Neuronal stem cell (in vitro differentiated cells): ENCODE measurements at places on chromosomes 13 and 19.

DNA sequence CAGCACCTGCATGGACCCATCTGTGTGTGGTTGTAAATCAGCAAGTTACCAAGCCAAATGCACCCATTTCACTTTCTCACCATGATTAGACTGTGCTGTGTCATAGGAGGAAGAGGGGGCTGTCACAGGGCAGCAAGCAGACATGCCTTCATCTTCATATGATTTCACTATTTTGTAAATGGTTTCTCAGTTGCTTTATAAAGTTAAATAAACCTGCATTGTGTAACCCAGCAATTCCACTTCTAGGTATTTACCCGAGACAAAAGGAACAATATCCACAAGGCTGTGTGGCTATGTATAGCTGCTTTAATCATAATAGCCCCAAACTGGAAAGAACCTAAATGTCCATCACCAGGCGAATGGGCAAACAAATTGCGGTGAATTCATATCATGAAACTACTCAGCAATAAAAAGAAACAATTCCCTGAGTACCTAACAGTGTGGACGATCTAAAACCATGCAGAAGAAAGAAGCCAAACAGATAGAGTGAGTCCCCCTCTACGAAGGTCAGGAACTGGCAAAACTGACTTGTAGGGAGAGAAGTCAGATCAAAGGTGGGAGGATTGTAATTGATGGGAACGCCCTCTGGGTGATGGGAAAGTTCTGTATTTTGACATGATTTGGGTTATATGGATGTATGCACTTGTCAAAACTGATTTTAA lies 185.4 kb downstream of the COL4A1 start:
- DNase-seq, result no peak

DNA sequence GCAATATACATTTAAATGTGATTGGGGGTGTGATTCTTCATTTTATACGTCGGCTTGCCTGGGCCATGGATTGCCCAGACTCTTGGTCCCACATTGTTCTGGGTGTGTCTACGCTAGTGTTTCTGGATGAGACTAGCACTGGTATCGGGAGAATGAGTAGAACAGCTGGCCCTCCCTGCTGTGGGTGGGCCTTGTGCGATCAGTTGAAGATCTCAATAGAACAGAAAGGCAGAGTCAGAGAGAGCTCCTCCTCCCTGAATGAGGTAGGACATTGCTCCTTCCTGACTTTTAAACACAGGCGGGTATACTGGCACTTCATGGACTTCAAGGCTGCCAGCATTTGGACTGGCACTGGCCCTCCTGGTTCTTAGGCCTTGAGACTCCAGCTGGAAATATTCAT lies 603.0 kb downstream of the LIG4 start:
- no peak for DNase-seq

DNA sequence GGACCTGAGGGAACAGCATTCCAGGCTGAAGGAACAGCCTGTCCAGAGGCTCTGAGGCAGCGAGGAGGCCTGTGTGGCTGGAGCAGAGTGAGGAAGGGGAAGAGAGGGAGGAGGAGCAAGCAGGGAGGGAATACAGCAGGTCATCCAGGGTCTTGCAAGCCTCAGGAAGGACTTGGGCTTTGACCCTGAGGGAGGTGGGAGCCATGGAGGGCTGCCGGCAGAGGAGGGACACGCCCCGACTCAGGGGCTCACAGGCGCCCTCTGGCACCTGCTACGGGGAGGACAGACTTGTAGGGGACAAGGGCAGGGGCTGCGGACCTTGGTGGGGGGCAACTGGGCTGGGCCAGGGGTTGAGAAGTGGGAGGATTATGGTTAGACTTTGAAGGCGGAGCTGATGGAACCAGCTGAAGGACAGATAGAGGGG lies 4.7 kb downstream of the TINCR start:
- no peak for DNase-seq

GRCh38 chr19:52936151-52936953 lies 13.1 kb upstream of the ZNF888 start:
- DNase-seq, result no peak

GRCh38 chr13:105928048-105928447 lies 607.4 kb downstream of the EFNB2 start:
- DNase-seq, result no peak

DNA sequence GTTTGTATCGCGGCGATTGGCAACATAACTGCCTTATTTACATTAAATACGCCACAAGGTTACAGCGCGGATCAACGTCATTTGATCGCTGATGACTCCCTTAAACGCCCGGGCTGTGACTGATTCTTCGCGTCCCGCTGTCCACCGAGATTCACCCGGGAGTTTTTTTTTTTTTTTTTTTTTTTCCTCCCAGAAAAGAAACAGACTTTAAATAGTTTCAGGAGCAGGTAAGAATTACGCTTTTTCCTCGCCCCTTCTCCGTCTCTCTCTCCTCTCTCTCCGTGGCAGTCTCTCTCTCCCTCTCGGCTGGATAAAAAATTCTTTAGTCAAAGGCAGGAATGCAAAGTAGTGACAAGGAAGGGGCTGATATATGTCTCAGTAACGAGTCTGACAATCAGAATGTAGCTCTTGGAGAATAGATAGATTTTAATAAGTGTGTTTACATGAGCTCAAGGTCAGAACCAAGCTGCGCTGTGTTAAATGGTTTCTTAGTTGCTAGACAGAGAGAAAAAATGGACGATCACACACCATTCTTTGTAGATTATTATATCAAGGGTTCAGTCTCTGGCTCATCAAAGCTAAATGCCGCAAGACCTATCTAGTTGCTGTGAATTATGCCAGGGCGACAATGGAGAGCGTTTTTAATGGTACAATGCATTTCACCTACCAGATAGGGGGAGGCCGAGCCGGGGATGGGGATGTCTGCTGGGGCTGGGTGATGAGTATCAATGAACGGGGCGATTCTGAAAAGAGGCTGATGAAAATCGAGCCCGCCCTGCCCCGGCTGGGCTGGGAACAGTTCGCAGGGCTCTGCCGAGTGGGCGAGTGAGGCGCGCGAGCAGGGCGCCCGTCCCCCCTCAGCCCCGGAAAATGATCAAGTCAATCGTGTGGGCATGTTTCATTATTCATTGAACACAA lies 147.2 kb upstream of the ZNF536 start:
- no peak for DNase-seq
